Colonic mucosa (tissue), 4 donors: ENCODE measurements at places on chromosomes 3 and 15. TPM values are rescaled to one million over a fixed set of nuclear protein-coding genes. Genes with fewer than 3 reads are reported as not detected.

GRCh38 chr15:39919411-39919747 lies 687 bp downstream of the GPR176 start:
- H3K4me3 ChIP-seq, result peak overlapping the region; percentile 69
- DNase-seq, result peak; percentile 20
- H3K27ac ChIP-seq, result no peak overlapping the region
- peaks cover 11% of the 10 kb centered on the region for H3K4me1 ChIP-seq
- peaks cover 14% of the 10 kb centered on the region for H3K27me3 ChIP-seq

TSEN2 gene
- 13.7 TPM for total RNA-seq

DNA sequence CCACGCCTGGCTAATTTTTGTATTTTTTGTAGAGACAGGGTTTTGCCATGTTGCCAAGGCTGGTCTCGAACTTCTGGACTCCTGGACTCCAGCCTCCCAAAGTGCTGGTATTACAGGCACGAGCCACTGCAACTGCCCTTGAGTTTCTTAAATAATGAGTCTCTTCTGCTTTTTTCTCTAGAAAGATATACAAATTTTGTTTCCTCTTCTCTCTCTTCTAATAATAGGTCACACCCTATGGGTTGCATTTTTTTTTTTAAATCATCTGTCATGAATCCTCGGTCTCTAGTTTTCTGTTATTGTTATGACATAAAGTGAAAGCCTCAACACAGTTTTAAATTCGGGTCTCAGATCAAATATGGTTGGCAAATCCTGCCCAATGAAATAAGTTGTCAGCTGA lies 111.2 kb downstream of the IL12A start:
- no peaks in the 10 kb centered on the region for H3K4me1 ChIP-seq
- no peaks in the 10 kb centered on the region for H3K27me3 ChIP-seq
- no peaks in the 10 kb centered on the region for H3K36me3 ChIP-seq
- no peak overlapping the region for H3K4me3 ChIP-seq

DNA sequence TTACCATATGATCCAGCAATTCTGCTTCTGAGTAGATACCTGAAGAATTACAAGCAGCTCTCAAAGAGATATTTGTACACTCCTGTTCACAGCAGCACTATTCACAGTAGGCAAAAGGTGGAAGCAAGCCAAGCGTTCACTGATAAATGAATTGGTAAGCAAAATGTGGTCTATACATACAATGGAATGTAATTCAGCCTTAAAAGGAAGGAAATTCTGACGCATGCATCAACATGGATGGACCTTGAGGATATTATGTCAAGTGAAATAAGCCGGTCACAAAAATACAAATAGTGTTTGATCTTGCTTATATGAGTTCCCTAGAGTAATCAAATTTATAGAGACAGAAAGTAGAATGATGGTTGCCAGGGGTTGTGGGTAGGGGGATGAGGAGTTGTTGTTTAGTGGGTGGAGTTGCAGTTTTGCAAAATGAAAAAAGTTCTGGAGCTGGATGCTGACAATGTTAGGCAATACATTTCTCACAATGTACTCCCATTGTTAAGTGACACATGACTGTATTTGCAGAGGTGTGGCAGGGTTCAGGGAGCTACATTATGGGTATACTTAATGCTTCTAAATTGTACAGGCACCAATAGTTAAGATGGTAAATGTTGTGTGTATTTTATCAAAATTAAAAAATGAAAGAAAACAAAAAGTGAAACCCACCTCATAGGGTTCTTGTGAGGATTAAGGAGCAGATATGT lies 26.7 kb downstream of the SLC6A1 start:
- no peak overlapping the region for H3K27ac ChIP-seq
- no peaks in the 10 kb centered on the region for H3K27me3 ChIP-seq
- no peaks in the 10 kb centered on the region for H3K36me3 ChIP-seq
- no peak overlapping the region for H3K4me3 ChIP-seq
- no peak for DNase-seq
- H3K4me1 ChIP-seq, result no peaks in the 10 kb centered on the region

CAMP gene
- total RNA-seq, result not detected

- no peak overlapping the region for H3K27ac ChIP-seq
- no peaks in the 10 kb centered on the region for H3K4me1 ChIP-seq
- no peaks in the 10 kb centered on the region for H3K27me3 ChIP-seq
- no peak overlapping the region for H3K4me3 ChIP-seq
- DNase-seq, result no peak
Observed at GRCh38 chr3:70580021-70580420, 267.6 kb upstream of the MDFIC2 start.

- no peaks in the 10 kb centered on the region for H3K27me3 ChIP-seq
- H3K36me3 ChIP-seq, result no peaks in the 10 kb centered on the region
- DNase-seq, result no peak
- H3K27ac ChIP-seq, result no peak overlapping the region
Observed at GRCh38 chr3:56926243-56926946, 124.6 kb upstream of the ARHGEF3 start.

LEKR1 gene
- total RNA-seq, result 2.0 TPM

DNA sequence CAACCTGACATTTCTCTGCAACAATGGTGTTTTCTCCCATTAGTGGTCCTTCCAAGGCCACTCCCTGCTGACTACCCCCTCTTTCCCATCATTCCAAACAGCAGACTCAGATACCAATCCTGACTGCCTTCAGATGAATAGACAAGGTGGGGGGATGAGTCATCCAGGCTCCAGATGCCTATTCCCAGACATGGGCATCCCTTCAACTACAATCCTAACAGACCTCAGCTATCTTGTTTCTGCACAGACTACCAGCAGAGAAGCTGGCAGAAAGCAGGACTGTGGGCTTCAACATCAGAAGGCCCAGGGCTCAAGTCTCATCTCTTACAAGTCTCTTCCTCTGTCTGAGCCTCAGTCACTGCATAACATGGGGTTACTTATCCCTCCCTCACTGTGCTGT lies 2.2 kb downstream of the RBP1 start:
- no peak overlapping the region for H3K4me3 ChIP-seq
- no peaks in the 10 kb centered on the region for H3K36me3 ChIP-seq
- no peak for DNase-seq
- no peak overlapping the region for H3K27ac ChIP-seq
- H3K27me3 ChIP-seq, result peaks cover 7% of the 10 kb centered on the region
- H3K4me1 ChIP-seq, result no peaks in the 10 kb centered on the region

DNA sequence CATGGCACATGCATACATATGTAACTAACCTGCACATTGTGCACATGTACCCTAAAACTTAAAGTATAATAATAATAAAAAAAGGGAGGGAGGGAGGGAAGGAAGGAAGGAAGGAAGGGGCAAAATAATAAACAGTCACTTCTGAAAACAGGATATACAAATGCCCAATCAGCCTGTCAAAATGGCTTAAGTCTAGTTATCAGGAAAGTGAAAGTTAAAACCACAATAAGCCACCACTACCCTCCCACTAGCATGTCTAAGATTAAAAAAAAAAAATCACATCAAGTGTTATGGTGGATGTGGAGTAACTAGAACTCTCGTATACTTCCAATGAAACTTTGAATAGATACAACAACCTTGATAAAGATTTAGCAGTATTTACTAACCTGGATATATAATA lies 145.6 kb upstream of the GMNC start:
- no peak overlapping the region for H3K27ac ChIP-seq
- no peaks in the 10 kb centered on the region for H3K36me3 ChIP-seq
- no peak overlapping the region for H3K4me3 ChIP-seq
- no peaks in the 10 kb centered on the region for H3K27me3 ChIP-seq
- no peaks in the 10 kb centered on the region for H3K4me1 ChIP-seq

GRCh38 chr15:84953726-84954125 lies 27.9 kb upstream of the PDE8A start:
- no peaks in the 10 kb centered on the region for H3K4me1 ChIP-seq
- H3K4me3 ChIP-seq, result no peak overlapping the region
- DNase-seq, result no peak
- H3K36me3 ChIP-seq, result no peaks in the 10 kb centered on the region

- no peak overlapping the region for H3K4me3 ChIP-seq
- H3K27ac ChIP-seq, result no peak overlapping the region
- no peak for DNase-seq
- H3K4me1 ChIP-seq, result no peaks in the 10 kb centered on the region
Observed at GRCh38 chr3:10952525-10952924, 40.0 kb upstream of the SLC6A1 start.

- H3K4me1 ChIP-seq, result peaks cover 16% of the 10 kb centered on the region
- no peaks in the 10 kb centered on the region for H3K27me3 ChIP-seq
- H3K4me3 ChIP-seq, result no peak overlapping the region
- no peak for DNase-seq
- peak overlapping the region; percentile 88 for H3K27ac ChIP-seq
- H3K36me3 ChIP-seq, result no peaks in the 10 kb centered on the region
Observed at GRCh38 chr15:62119874-62120273, 45.2 kb downstream of the C2CD4B start.

- peaks cover 14% of the 10 kb centered on the region for H3K36me3 ChIP-seq
- H3K4me3 ChIP-seq, result no peak overlapping the region
- no peaks in the 10 kb centered on the region for H3K27me3 ChIP-seq
- no peak overlapping the region for H3K27ac ChIP-seq
- no peaks in the 10 kb centered on the region for H3K4me1 ChIP-seq
Observed at GRCh38 chr3:31629054-31629453, 96.3 kb downstream of the STT3B start.

- H3K4me3 ChIP-seq, result no peak overlapping the region
- no peaks in the 10 kb centered on the region for H3K4me1 ChIP-seq
- H3K27me3 ChIP-seq, result no peaks in the 10 kb centered on the region
- no peaks in the 10 kb centered on the region for H3K36me3 ChIP-seq
Observed at GRCh38 chr3:85560088-85560785, 601.4 kb downstream of the CADM2 start.

- no peak overlapping the region for H3K4me3 ChIP-seq
- no peaks in the 10 kb centered on the region for H3K27me3 ChIP-seq
- no peak for DNase-seq
- H3K27ac ChIP-seq, result no peak overlapping the region
- no peaks in the 10 kb centered on the region for H3K36me3 ChIP-seq
Observed at GRCh38 chr15:55928955-55929354, 64.5 kb downstream of the NEDD4 start.

- no peak overlapping the region for H3K4me3 ChIP-seq
- H3K27ac ChIP-seq, result no peak overlapping the region
- H3K4me1 ChIP-seq, result no peaks in the 10 kb centered on the region
Observed at GRCh38 chr15:60763688-60764087, 284.7 kb upstream of the ICE2 start.

UNC45A gene
- 74.5 TPM for total RNA-seq

DNA sequence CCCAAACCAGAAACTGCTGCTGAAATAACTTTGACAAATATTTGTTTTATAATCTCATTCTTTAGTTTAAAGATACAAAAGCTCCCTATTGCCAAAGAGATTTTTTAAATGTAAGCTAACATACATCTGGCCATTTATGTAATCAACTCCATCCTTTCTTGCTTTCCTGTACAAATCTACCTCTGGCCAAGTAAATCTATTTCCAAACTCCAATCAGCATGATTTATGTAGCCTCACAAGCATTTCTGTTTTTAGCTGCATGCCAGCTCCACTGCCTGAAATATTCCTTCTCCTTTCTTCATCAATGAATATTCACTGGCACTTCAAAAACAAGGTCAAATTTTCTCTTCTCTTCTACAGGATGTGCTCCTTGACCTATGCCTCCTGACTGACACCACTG lies 80.0 kb downstream of the SHOX2 start:
- no peak overlapping the region for H3K27ac ChIP-seq
- no peaks in the 10 kb centered on the region for H3K4me1 ChIP-seq
- no peaks in the 10 kb centered on the region for H3K27me3 ChIP-seq
- DNase-seq, result no peak
- no peak overlapping the region for H3K4me3 ChIP-seq

DNA sequence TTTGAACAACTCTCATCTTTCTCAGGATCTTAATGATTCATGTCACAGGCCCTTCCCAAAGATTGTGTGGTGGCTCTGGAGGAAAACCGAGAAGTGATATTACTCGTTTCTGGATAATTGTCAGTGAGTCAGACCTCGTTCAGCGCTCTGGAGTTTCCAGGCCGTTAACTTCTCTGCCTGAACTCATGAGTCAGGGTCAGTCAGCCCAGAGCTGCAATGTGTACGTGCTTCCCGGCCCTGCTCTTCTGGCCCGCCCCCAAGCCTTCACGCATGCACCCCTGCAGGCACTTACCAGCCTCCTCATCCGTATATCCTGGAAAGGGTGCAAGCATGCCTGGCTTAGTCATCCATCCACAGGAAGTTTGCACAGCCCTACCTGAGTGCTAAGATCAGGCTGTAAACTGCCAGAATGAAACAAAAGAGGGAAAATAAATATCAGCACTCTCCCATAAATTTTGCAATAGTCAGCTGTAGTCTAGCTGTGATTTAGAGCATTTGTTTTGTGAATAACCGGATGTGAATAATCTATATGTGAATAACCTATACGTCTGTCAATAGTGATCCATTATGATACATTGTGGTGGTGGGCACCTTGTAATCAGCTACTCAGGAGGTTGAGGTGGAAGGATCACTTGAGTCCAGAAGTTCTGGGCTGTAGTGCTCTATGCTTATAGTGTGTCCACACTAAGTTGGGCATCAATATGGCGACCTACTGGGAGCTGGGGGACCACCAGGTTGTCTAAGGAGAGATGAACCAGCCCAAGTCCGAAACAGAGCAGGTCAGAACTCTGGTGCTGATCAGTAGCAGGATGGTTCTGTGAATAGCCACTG lies 35.3 kb upstream of the SEMA4B start:
- no peak overlapping the region for H3K4me3 ChIP-seq
- peaks cover 7% of the 10 kb centered on the region for H3K4me1 ChIP-seq
- no peaks in the 10 kb centered on the region for H3K36me3 ChIP-seq
- H3K27me3 ChIP-seq, result no peaks in the 10 kb centered on the region
- peak; percentile 96 for DNase-seq
- peak overlapping the region; percentile 91 for H3K27ac ChIP-seq

GRCh38 chr3:54653456-54654195 lies 274.2 kb downstream of the LRTM1 start:
- H3K4me1 ChIP-seq, result no peaks in the 10 kb centered on the region
- no peaks in the 10 kb centered on the region for H3K27me3 ChIP-seq
- no peak overlapping the region for H3K27ac ChIP-seq
- DNase-seq, result no peak
- H3K4me3 ChIP-seq, result no peak overlapping the region

DNA sequence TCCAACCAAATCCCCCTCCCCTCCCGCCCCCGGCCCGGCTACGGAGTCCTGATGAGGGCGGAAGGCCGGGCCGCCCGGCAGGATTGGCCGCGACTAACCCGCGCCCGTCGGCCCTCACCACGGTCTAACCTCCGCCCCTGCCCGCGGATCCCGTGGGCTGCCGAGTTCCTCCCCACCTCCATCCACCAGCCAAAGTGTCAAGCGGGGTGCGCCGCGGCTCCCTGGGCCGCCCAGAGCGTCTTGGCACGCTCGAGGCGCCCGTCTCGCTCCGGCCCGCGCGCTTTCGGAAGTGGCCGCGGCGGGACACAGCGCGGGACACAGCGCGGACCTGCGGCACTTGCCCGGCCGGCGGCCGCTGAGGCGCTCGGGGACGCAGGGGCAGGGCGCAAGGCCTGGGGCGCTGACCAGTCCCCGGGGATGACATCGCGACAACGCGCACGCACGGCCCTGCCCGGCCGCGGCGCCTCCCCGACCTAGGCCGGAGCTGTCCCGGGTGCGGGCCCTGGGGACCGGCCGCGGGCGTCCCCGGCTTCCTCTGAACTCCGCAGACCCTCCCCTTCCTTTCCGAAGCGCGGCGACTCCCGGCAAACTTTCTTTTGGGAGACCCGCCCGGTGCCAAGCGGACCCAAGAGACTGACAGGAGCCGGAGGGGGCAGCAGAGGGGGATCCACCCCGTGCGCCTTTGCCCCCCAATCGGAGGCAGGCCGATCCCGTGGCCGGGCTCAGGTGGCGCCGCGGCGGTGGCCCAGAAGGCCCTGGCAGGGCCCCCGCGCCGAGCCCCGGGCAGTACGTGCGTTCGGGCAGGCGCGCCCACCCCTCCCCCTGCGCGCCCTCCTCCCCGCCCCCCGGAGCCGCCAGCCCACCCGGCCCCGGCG lies 112.8 kb upstream of the ICE2 start:
- DNase-seq, result peak; percentile 36
- H3K4me3 ChIP-seq, result peak overlapping the region; percentile 76
- H3K4me1 ChIP-seq, result no peaks in the 10 kb centered on the region
- peak overlapping the region; percentile 78 for H3K27ac ChIP-seq
- H3K36me3 ChIP-seq, result no peaks in the 10 kb centered on the region
- no peaks in the 10 kb centered on the region for H3K27me3 ChIP-seq
